GM12892 (cell line): ENCODE measurements at places on chromosomes 1 and 21.

GRCh38 chr1:17148950-17149608 is 29.8 kb upstream of the PADI2 start:
- no peak for DNase-seq

- DNase-seq: no peak
These were observed 57.3 kb upstream of the SSBP3 start for GRCh38 chr1:54463259-54464030.

- no peak for DNase-seq
These were observed 433 bp downstream of the TMEM200B start for GRCh38 chr1:29123053-29123886.

- no peak for DNase-seq
These were observed 42.9 kb upstream of the ID3 start for GRCh38 chr1:23601968-23602876.

DNA sequence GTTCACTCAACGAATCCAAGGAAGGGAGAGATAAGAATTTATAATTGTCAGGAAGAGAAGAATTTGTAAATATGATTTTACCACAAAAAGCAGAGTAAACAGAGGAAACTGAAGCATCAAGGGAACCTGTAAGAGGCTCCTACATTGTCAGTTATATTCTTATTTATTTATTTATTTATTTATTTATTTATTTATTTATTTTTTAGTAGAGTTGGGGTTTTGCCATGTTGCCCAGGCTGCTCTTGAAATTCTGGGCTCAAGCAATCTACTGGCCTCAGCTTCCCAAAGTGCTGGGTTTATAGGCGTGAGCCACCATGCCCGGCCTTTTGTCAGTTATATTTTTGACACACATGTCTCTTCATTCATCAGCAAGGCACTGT is 47.1 kb downstream of the FCRL3 start:
- DNase-seq: no peak
